Sigmoid colon (tissue), 7 donors: ENCODE measurements at places on chromosomes 6 and 20. TPM values are rescaled to one million over a fixed set of nuclear protein-coding genes. Genes with fewer than 3 reads are reported as not detected.
A peak's percentile ranks its signal among the peaks of the same experiment; 100 is the strongest.

DNA sequence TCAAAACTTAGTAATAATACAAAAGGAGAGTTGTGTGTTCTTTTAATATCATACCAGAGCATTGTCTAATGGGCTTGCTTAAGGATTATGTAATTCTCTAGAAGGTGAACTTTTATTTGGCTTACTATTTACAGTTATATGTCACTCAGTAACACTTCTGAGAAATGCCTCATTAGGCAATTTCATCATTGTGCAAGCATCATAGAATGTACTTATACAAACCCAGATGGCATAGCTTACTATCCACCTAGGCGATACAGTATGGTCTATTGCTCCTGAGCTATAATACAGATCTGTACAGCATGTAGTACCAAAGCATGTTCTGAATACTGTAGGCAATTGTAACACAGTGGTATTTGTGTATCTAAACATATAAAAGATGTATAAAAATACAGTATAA, 340.1 kb downstream of the PHF3 start:
- H3K27me3 ChIP-seq: no peaks in the 10 kb centered on the region
- H3K36me3 ChIP-seq: no peaks in the 10 kb centered on the region
- no peaks in the 10 kb centered on the region for H3K4me1 ChIP-seq
- H3K27ac ChIP-seq: no peak overlapping the region

The CCR6 gene
- total RNA-seq: not detected

- DNase-seq: no peak
- no peak overlapping the region for H3K27ac ChIP-seq
- no peak overlapping the region for H3K4me3 ChIP-seq
Measured at GRCh38 chr6:142400495-142400894, 98.7 kb downstream of the ADGRG6 start.

GRCh38 chr6:89936177-89936576, 41.9 kb downstream of the GJA10 start:
- DNase-seq: no peak
- H3K27me3 ChIP-seq: no peaks in the 10 kb centered on the region
- no peaks in the 10 kb centered on the region for H3K36me3 ChIP-seq
- H3K4me1 ChIP-seq: no peaks in the 10 kb centered on the region

DNA sequence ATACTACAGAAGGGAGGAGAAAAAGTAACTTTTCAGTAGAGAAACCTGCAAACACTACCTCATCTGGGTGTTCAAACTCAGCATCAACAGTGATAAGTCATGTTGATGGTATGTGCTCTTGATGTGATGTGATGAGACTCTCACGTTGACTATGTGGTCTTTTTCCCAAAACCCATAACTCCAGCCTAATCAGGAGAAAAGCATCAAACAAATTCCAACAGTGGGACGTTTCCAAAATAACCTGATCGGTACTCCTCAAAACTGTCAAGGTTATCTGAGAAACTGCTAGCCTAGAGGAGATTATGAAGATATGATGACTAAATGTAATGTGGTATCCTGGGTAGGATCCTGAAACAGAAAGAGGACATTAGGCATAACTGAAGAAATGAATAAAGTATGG, 41.9 kb upstream of the TAB2 start:
- DNase-seq: no peak
- H3K4me3 ChIP-seq: no peak overlapping the region
- H3K27me3 ChIP-seq: no peaks in the 10 kb centered on the region
- no peaks in the 10 kb centered on the region for H3K36me3 ChIP-seq

- H3K27me3 ChIP-seq: no peaks in the 10 kb centered on the region
- peaks cover 23% of the 10 kb centered on the region for H3K4me1 ChIP-seq
- no peak for DNase-seq
Measured at GRCh38 chr6:157047951-157048350, 270.8 kb downstream of the ARID1B start.

GRCh38 chr6:156313037-156313436, 464.1 kb upstream of the ARID1B start:
- no peak overlapping the region for H3K4me3 ChIP-seq
- no peak overlapping the region for H3K27ac ChIP-seq
- H3K36me3 ChIP-seq: no peaks in the 10 kb centered on the region
- H3K27me3 ChIP-seq: no peaks in the 10 kb centered on the region

- no peak overlapping the region for H3K4me3 ChIP-seq
- no peak overlapping the region for H3K27ac ChIP-seq
- H3K4me1 ChIP-seq: no peaks in the 10 kb centered on the region
- no peak for DNase-seq
- H3K36me3 ChIP-seq: no peaks in the 10 kb centered on the region
Measured at GRCh38 chr20:13533946-13534345, 104.8 kb downstream of the TASP1 start.

- H3K4me3 ChIP-seq: no peak overlapping the region
- no peak for DNase-seq
- no peaks in the 10 kb centered on the region for H3K36me3 ChIP-seq
- no peaks in the 10 kb centered on the region for H3K4me1 ChIP-seq
- no peak overlapping the region for H3K27ac ChIP-seq
Measured at GRCh38 chr6:157895585-157895984, 72.5 kb downstream of the SNX9 start.

DNA sequence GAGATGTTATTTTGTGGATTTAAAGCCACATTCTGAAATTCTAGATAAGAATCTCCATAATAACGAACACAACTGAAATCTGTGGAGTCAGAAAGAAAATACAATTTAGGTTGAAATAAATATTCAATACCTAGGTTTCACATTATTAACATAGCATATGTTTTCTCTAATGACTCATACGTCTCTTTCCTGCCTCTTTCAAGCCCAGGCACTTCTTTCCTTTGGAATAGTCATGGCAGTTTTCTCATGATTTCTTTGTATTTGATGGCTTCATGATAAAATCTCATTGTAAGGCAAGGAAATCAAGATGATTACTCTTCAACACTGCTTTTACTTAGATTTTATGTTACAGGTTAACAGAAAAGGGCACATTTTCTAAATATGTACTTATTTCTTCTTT, 803.7 kb downstream of the PHF3 start:
- H3K4me1 ChIP-seq: no peaks in the 10 kb centered on the region
- no peaks in the 10 kb centered on the region for H3K36me3 ChIP-seq
- DNase-seq: no peak

- H3K4me3 ChIP-seq: no peak overlapping the region
- no peaks in the 10 kb centered on the region for H3K27me3 ChIP-seq
- peak overlapping the region; percentile 19 for H3K27ac ChIP-seq
- DNase-seq: no peak
Measured at GRCh38 chr6:36975231-36976006, 10.6 kb downstream of the MTCH1 start.

DNA sequence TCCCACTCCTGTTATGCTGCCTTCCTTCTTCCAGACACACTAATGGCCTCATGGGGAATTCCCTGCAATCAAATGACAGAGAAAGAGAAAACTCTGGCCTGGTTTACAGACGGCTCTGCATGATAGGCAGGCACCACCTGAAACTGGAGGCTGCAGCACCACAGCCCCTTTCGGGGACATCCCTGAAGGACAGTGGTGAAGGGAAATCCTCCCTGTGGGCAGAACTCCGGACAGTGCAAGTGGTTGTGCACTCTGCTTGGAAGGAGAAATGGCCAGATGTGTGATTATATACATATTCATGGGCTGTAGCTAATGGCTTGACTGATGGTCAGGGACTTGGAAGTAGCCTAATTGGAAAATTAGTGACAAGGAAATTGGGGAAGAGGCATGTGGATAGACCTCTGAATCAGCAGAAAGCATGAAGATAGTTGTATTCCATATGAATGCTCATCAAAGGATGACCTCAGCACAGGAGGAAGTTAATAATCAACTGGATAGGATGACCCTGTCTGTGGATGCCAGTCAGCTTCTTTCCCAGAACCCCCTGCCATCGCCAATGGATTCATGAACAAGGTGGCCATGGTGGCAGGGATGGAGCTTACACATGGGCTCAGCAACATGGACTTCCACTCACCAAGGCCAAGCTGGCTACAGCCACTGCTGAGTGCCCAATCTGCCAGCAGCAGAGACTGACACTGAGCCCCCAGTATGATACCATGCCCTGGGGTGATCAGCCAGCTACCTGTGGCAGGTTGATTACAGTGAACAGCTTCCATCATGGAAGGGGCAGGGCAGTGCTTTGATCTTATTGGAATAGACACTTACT, 44.5 kb upstream of the VSX1 start:
- no peaks in the 10 kb centered on the region for H3K36me3 ChIP-seq
- no peaks in the 10 kb centered on the region for H3K4me1 ChIP-seq
- H3K27ac ChIP-seq: no peak overlapping the region
- H3K27me3 ChIP-seq: no peaks in the 10 kb centered on the region
- DNase-seq: no peak

The TREM2 gene
- 3.6 TPM for total RNA-seq

GRCh38 chr6:14475306-14475705, 357.7 kb downstream of the CD83 start:
- DNase-seq: no peak
- H3K27me3 ChIP-seq: no peaks in the 10 kb centered on the region
- H3K36me3 ChIP-seq: no peaks in the 10 kb centered on the region

DNA sequence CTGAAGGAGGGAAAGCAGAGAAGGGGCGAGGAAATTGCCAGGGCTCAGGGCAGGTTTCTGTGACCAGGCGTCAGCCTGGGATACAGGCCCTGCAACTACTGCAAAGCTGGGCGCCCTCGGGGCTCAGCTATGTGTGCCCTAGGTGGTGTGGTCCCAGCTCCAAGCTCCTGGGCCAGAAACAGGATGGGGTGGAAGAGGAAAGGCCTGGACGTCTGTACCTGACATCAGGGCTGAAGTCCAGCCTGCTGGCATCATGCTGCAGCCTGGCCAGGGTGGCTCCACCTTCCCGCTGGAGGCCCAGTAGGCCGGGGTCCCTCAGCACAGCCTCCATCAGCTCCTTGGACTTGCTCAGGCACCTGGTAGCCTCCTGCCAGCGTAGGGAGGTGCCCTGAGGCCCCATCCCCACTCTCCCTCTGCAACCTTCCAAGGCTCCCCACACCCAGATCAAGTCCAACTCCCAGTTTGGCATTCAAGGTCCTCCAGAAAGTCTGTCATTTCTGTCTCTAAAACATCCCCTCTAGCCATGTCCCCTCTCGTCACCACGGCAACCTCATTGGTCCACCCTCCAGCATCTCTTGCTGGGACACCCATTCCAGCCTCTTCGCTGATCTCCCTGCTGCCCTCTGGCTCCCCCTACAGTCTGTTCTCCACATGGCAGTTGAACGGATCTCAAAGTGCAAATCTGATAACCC, 38.2 kb downstream of the KIAA1755 start:
- H3K27me3 ChIP-seq: no peaks in the 10 kb centered on the region
- no peaks in the 10 kb centered on the region for H3K36me3 ChIP-seq
- no peaks in the 10 kb centered on the region for H3K4me1 ChIP-seq
- no peak overlapping the region for H3K27ac ChIP-seq
- H3K4me3 ChIP-seq: no peak overlapping the region

DNA sequence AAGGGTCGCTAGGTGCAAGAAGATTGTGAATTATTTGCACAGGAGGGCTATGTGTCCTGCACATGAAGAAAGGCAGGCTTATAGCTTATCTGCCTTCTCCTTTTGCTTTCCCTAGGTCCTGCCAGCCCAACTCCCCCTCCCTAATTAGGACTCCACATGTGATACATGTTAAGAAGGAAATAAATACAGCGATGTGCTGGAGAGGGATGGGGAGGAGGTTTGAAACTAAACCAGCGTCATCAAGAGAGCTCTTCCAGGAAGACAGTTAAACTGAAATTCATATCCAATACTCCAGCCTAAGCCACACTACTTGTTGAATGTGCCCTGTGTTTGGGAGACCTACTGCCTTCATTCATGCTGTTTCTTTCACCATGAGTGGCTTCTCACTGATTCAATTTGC, 34.9 kb upstream of the UTRN start:
- H3K4me1 ChIP-seq: no peaks in the 10 kb centered on the region
- no peak overlapping the region for H3K4me3 ChIP-seq

The SYNE1 gene
- 203 TPM for total RNA-seq

GRCh38 chr6:160261991-160262680, 3.5 kb upstream of the SLC22A2 start:
- no peak overlapping the region for H3K4me3 ChIP-seq
- H3K27me3 ChIP-seq: no peaks in the 10 kb centered on the region
- no peaks in the 10 kb centered on the region for H3K4me1 ChIP-seq
- no peaks in the 10 kb centered on the region for H3K36me3 ChIP-seq

DNA sequence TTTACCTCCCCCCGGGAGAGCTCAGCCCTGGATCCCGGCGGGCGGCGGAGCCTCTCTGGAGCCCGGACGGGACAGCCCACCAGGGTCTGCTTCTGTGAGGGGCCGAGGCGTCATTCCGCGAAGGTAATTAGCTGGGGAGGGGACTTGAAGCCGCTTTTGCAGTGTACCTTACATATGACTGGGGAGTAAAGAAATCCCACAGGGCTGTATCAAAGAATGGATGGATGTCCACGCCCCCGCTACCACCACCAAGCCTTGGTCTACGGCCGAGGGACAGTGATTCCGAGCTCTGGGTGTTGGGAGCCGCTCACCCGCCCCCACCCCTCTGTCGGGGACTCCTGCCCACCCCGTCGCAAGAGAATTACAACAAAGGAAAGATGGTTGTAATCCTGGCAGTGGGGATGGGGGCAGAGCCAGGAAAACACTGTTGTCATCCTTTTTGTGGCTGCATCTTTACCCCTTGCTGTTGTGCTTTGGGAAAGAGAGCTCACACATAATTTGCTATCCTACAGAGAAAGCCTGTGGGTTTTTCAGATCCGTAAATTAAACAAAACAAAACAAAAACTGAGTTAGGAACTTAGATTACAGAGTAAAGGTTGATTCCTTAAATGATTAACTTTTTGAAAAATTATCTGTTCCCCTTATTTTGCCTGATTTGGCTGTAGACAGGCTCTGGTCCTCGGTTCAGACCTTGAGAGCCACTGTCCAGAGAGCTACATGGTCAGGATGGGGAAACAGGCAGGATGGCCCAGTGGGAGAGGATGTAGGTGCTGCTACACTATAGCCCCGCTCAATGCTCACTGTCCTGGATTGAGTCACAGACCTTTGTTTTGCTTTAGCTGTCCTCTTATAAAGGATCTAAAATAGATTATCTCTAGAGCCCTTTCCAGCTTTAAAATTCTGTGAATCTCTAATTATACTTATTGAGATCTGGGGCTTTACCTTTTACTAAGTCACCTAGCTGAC, 997 bp upstream of the FBXO30 start:
- peak overlapping the region; percentile 97 for H3K27ac ChIP-seq
- no peaks in the 10 kb centered on the region for H3K36me3 ChIP-seq
- DNase-seq: peak; percentile 71
- no peaks in the 10 kb centered on the region for H3K27me3 ChIP-seq
- peak overlapping the region; percentile 91 for H3K4me3 ChIP-seq

DNA sequence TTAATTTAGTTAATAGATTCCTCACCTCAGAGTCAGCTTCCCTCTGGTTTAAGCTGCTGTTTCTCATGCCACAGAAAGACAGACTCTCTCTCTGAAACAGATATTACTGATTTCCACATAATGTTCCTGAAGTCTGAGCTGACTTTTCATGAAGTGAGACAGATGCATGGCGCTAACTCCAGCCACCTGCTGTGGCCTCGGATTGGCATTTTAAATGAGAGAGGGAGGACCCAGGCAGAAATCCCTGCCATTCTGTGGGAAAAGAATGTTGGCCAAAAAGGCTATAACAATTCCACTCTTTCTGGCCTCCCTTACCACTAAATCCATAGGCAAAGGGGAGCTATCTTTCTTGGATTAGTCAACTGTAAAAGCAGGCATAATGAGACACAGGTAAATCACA, 354.1 kb upstream of the CDH4 start:
- H3K27ac ChIP-seq: no peak overlapping the region
- no peak overlapping the region for H3K4me3 ChIP-seq
- no peaks in the 10 kb centered on the region for H3K27me3 ChIP-seq
- no peaks in the 10 kb centered on the region for H3K4me1 ChIP-seq
